ENCODE measurements at places on chromosomes 1 and 21. TPM values are rescaled to one million over a fixed set of nuclear protein-coding genes. Genes with fewer than 3 reads are reported as not detected.

GRCh38 chr1:109479311-109479710 lies 4.4 kb upstream of the ATXN7L2 start:
- no peaks in the 10 kb centered on the region for H3K27me3 ChIP-seq
- H3K4me3 ChIP-seq: no peak overlapping the region
- H3K36me3 ChIP-seq: no peaks in the 10 kb centered on the region
- peaks cover 3% of the 10 kb centered on the region for H3K4me1 ChIP-seq

- no peaks in the 10 kb centered on the region for H3K27me3 ChIP-seq
- no peaks in the 10 kb centered on the region for H3K36me3 ChIP-seq
- DNase-seq: no peak
- H3K4me3 ChIP-seq: no peak overlapping the region
- H3K4me1 ChIP-seq: peaks cover 83% of the 10 kb centered on the region
Measured at GRCh38 chr1:17559615-17560419, 20.3 kb downstream of the ARHGEF10L start.

- no peak overlapping the region for H3K4me3 ChIP-seq
- no peak for DNase-seq
- H3K4me1 ChIP-seq: no peaks in the 10 kb centered on the region
- H3K27me3 ChIP-seq: no peaks in the 10 kb centered on the region
Measured at GRCh38 chr1:100325415-100326324, 26.6 kb upstream of the CDC14A start.

- no peak overlapping the region for H3K27ac ChIP-seq
- H3K4me1 ChIP-seq: no peaks in the 10 kb centered on the region
- peaks cover 6% of the 10 kb centered on the region for H3K36me3 ChIP-seq
- no peaks in the 10 kb centered on the region for H3K27me3 ChIP-seq
Measured at GRCh38 chr1:150121236-150121862, 28.4 kb upstream of the PLEKHO1 start.

DNA sequence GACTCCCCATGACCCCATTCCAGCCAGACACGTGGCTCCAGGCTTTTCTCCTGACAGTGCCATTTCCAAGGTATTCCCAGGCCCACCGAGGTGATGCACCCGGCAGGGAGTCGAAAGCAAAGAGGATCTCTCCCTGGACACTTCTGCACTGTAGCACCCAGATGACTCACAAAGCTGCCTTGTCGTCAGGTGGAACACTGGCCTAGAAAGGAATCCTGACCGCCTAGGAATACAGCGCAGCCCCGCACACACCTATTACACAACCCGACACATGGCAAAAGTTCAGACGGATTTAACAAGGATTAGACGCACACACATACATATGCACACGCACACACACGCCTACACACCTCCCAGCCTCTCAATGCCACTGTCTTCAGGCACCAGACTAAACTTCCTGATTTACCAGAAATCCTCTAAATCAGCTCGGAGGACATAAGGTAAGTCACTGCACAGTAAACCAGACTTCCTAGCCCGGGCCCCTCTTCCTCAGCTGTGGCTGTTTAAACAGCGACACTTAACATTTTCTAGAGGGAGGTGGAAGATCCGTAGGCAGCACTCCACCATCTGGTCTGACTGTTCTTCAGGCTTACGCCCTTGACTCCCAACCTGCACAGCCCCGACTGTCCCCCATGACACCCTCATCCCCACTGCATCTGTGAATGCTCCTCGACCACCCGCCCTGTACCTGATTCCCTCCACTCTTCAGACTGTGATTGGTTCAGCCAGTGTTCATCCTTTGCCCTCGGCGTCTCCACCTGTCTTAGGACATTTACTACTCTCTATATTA lies 12.7 kb downstream of the FAM89A start:
- H3K27me3 ChIP-seq: no peaks in the 10 kb centered on the region
- no peak overlapping the region for H3K4me3 ChIP-seq
- no peak overlapping the region for H3K27ac ChIP-seq
- H3K36me3 ChIP-seq: no peaks in the 10 kb centered on the region
- H3K4me1 ChIP-seq: no peaks in the 10 kb centered on the region

DNA sequence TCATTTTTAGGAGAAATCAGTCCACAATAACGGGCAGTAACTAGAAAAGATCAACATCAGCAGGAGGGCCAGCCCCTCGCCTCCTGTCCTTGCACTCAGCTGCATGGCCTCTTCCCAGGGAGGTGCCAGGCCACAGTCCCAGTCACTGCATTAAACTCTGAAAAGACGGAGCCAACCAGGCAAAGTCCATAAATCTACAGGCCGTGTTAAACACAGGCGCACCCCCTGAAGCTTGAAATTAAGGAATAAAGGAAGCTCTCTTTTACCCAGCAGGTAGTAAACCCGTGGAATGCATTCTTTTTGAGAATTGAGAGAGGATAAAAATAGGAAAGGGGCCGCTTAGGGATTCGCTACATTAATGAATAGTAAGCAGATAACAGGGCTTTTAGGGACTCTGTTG lies 18.4 kb downstream of the H6PD start:
- peaks cover 15% of the 10 kb centered on the region for H3K4me1 ChIP-seq
- H3K27me3 ChIP-seq: no peaks in the 10 kb centered on the region
- peaks cover 14% of the 10 kb centered on the region for H3K36me3 ChIP-seq
- DNase-seq: no peak

GRCh38 chr1:227942021-227942715 lies 5.6 kb downstream of the WNT9A start:
- DNase-seq: peak; percentile 56
- H3K27me3 ChIP-seq: no peaks in the 10 kb centered on the region
- peaks cover 2% of the 10 kb centered on the region for H3K4me1 ChIP-seq
- H3K36me3 ChIP-seq: no peaks in the 10 kb centered on the region
- no peak overlapping the region for H3K4me3 ChIP-seq

GRCh38 chr21:32844653-32845436 lies 73.3 kb upstream of the PAXBP1 start:
- no peaks in the 10 kb centered on the region for H3K27me3 ChIP-seq
- no peak overlapping the region for H3K4me3 ChIP-seq
- H3K4me1 ChIP-seq: no peaks in the 10 kb centered on the region

Gene CD1B
- not detected for total RNA-seq

Gene PGLYRP4
- total RNA-seq: not detected

Gene AQP10
- not detected for total RNA-seq
